Muscle of leg (tissue), 16 donors: ENCODE measurements at places on chromosomes 3 and 15. TPM values are rescaled to one million over a fixed set of nuclear protein-coding genes. Genes with fewer than 3 reads are reported as not detected.

- no peak for DNase-seq
Observed at GRCh38 chr15:76809412-76810103, 95.6 kb downstream of the SCAPER start.

GRCh38 chr15:74304431-74304830 is 63.0 kb downstream of the CYP11A1 start:
- DNase-seq, result no peak

GRCh38 chr3:190579514-190580137 is 65.7 kb downstream of the IL1RAP start:
- DNase-seq, result no peak

DNA sequence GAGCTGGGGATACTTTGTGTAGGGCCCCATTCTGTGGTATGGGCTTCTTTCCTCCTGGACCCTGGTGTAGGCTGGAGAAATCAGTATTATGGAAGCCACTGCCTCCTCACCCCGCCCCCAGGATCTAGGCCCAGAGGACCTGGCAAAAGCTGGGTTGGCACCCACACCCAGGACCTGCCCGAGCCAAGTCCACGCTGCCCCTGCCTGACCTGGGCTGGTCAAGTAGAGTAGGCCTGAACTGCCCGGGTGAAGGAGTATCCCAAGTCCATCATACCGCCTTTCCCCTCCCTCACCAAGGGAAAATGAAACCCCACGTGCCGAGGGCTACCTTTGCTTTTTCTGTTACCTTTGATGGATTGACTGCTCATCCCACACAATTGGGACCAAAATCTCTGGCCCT is 37.7 kb upstream of the TRAK1 start:
- DNase-seq, result no peak

DNA sequence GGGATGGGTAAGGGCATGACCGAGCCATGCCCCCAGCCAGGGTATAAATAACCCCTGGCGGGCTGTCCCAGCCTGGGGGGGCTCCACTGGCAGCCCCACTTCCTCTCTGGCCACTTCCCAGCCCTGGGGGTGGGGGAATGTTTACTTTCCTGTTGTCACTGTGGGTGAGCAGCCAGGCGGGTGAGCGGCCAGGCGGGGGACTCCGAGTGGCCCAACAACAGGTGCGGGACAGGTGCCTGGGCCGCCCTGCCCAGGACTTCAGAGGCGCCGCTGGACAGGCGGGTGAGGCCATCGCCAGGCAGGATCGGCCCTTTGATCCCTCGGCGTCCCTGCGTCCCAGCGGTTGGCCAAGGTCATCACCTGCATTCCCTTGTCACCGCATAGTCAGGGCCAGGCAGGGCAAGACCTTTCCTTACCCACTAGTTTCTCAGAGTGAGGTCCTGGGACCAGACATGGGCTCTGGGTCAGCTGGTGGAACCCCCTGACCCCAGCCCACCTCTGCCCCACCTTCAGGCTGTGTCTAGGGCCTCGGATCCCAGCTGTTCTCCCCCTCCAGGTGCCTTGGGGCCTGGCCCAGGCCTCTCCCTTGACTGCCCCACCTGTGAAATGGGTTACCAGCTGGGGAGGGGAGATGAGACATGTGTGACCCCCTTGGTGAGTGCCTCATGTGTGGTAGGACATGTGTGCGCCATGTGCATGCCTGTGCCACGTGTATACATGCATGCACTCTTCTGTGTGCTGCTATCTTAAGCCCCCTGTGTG is 16.6 kb downstream of the SEMA3F start:
- peak; percentile 75 for DNase-seq

DNA sequence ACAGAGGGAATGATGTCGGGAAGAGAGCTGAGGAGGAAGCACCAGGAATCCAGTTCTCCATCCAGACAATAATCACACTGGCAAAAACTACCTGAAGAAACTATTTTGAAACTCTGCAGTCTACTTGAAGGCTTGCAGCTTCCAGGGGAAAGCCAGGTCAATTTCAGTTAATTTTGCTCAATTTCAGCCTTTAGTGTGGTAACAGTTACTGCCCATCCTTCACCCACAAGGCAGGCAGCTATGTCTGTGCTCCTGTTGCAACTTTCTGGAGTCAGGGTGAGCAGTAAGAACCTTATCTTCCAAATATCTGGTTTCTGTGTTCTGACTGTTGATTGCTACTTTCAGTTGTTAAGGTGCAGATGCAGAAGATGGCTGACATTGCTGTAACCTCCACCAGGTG is 221.7 kb downstream of the ADAMTS17 start:
- no peak for DNase-seq

Gene RASA2
- 10.6 TPM for total RNA-seq

- no peak for DNase-seq
Observed at GRCh38 chr3:129119365-129120100, 2.1 kb downstream of the RAB43 start.

Gene GPR62
- 0.13 TPM for total RNA-seq
